NCI-H526 (cell line): ENCODE measurements at places on chromosomes 1 and 21.

GRCh38 chr1:19045898-19046880 lies 89.7 kb upstream of the IFFO2 start:
- DNase-seq, result no peak

GRCh38 chr1:84944767-84945486 lies 51.9 kb upstream of the LPAR3 start:
- peak; percentile 88 for DNase-seq

DNA sequence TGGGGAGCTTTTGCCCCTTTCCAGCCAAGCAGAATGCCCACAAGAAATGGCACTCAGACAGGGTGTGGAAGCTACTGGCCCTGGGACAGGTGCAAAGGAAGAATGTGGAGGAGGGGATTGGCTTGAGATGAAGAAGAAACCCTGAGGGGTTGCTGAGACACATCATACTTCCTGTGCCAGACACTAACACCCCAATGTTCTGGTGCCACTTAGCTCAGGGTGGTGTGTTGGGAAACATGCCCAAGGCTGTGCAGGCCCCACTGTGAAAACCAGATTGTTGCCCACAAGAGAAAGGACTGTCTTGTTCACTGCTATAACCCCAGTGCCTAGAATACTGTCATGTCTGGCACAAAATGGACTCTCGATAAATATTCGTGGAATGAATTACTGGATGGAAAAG lies 9.9 kb upstream of the PAQR6 start:
- no peak for DNase-seq

- no peak for DNase-seq
These were observed 94.0 kb downstream of the PCP4 start for GRCh38 chr21:39961251-39961650.

GRCh38 chr1:37995751-37996345 lies 6.0 kb upstream of the SF3A3 start:
- peak; percentile 50 for DNase-seq

DNA sequence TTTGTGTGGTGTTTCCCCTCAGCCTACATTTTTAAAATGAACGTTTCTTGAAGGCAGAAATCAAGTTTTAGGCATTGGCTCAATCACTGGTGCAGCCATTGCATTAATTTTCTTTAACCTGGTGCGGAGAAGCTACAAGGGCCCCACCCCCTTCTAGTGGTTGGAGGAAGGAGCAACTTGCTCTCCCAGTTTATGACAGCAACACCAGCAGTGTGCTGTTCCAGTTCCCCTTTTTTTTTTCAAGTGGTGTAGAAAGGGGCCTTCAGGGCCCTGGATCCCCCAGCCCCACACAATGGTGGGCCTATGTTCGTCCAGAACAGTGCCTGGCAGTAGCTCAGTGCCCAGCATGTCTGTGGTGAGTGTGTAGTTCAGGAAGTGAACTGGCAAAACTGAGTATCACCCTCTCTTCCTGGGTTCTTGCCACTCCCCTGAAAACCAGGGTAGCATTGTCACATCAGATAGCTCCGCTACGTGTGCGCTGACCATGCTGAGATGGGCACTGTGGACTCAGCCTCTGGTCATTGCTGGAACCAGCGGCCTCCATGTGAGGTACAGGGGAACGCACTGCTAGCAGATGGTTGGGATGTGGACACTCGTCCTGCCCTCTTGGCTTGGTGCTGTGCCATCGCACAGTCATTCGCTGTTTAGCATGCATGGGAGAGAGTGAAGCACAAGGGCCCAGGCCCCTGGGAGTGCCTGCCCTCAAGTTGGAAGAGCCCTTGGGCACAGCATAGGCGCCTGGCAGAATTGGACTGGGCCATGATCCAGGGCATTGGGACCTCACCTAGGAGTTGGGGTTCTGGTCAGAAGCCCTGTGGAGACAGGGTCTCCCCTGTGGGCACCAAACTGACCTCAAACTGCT lies 7.2 kb downstream of the ARF1 start:
- no peak for DNase-seq

GRCh38 chr1:70499695-70500094 lies 88.6 kb downstream of the CTH start:
- no peak for DNase-seq

DNA sequence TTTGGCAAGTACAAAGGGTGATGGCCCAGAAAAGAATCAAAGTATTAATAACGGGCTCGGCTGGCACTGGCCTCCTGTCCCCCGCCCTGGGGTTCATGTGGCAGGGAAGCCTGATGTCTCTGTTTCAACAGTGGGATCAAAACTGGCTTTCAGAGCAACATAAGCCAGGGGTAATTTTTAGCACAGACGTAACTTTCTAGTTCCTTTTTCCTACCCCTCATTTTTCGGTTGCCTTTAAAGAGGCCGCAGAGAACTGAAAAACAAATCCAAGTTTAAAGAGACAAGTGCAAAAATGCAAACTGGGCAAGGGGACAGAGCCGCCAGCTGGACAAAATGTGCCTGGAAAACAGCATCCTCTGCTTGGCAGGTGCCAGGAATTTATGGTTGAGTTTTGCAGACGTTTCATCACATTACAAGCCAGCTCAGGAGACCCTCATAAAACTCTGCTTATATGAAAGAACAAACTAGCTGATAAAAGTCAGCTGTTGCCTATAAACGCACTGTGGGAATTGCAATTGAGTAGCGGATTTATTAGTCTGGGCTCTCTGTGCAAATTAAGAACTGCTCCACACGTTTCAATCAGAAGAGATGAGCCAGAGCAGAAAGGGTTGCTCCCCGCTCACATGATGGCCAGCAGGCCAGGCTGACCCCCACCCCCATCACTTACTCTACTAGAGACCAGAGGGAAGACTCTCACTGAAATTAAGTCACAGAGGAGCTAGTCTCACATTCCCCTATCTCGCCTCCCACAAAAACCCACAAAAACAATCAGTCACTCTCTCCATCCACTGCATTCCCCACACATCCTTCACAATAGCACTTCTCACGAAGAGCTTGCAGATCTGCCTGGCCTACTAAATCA lies 15.8 kb upstream of the CDCA8 start:
- no peak for DNase-seq

DNA sequence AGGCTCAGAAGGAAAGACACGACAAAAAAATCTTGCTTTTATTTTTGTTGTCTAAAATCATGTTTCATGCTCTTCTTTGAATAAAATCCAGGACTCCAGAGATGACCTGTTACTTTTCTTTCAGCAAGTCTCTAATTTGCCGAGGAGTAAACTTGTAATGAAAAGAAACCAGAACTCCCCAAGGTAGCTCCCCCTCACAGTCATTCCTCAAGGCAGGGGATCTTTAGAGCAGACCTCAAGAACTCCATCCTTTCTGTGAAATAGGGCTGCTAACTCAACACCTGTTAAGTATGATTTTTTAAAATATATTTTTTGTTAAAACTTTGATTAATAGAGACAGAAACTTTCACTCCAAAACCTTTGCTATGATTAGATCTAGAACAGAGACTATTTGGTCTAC lies 82.7 kb upstream of the ABCD3 start:
- no peak for DNase-seq

DNA sequence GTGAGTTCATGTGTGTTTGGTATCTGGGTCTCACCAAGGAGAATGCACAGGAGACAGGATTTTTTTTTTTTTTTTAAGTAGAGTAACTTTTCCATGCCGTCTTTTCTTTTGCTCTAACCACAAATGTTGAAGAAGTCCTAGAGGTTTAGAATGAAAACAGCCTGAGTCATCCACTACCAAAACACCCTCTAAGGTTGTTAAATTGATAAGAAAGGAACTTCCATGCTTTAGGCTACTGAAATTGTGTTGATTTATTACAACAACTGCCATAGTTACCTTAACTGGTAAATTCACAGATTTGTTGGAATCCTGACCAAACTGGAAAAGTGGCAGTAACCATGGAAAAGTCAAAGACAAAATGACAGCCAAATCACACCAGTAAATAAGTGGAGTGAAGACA lies 375.6 kb downstream of the AMY1C start:
- no peak for DNase-seq

- peak; percentile 47 for DNase-seq
These were observed 23.2 kb downstream of the INSL5 start for GRCh38 chr1:66777831-66778230.

DNA sequence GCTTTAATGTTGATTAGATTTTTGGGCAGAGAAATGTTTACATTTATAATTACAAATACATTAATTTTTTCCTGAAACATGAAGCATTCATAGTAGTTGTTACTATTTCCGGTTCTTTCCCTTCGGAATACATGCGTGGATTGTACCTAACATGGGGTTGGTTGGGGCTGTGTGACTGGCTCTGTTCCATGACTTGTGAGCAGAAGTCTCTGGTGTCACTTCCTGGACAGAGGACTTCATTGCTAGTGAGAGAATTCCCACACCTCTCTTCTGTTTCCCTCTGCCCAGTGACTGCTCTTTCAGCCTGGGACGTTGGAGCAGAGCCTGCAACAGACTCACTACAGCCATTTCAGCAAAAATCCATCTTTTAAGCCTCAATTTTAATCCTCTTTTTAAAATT lies 231.4 kb downstream of the GRIK1 start:
- DNase-seq, result no peak

GRCh38 chr21:27154451-27155129 lies 187.7 kb upstream of the ADAMTS5 start:
- no peak for DNase-seq

GRCh38 chr1:154863315-154864174 lies 6.5 kb downstream of the KCNN3 start:
- DNase-seq, result peak; percentile 86

GRCh38 chr1:48036710-48037355 lies 39.6 kb upstream of the TRABD2B start:
- no peak for DNase-seq

GRCh38 chr1:118183586-118183985 lies 1.4 kb downstream of the SPAG17 start:
- DNase-seq, result no peak

DNA sequence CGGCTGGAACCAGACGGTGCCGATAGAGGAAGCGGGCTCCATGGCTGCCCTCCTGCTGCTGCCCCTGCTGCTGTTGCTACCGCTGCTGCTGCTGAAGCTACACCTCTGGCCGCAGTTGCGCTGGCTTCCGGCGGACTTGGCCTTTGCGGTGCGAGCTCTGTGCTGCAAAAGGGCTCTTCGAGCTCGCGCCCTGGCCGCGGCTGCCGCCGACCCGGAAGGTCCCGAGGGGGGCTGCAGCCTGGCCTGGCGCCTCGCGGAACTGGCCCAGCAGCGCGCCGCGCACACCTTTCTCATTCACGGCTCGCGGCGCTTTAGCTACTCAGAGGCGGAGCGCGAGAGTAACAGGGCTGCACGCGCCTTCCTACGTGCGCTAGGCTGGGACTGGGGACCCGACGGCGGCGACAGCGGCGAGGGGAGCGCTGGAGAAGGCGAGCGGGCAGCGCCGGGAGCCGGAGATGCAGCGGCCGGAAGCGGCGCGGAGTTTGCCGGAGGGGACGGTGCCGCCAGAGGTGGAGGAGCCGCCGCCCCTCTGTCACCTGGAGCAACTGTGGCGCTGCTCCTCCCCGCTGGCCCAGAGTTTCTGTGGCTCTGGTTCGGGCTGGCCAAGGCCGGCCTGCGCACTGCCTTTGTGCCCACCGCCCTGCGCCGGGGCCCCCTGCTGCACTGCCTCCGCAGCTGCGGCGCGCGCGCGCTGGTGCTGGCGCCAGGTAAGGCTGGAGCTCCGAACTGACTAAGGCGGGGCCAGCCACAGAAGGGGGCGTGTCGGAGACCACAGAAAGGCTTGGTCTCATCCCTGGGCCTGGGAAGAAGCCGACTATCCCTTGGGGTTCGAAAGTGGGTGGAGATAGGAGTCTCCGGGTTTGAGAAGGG lies 486 bp downstream of the SLC27A3 start:
- peak; percentile 92 for DNase-seq

DNA sequence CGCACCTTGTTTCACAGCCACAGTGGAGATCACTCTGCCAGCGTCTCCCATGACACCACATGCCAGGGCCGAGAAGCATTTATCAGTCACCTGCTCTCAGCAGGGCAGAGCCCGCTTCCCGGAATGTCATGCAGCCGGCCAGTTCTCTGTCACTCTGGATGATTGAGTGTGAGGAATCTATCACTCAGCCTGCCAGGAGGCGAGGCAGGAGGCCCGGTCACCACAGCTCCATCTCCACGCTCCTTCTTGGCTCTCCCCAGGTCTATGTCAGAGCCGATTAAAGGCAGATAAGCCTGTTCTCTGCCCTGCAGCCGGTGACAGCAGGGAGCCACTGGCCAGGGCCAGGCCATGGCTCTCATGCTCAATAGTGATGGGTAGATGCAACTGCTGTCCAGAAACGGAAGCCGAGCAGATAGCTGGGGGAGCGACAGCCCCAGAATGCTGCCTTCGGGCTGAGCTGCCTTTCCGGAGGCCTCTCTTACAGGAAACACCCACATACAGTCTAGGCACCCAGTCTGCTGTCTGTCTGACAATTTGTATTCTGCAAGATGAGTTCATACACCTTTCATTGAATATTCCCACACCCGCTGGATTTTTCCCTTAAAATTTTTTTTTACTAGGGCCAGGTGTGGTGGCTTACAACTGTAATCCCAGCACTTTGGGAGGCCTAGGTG lies 64.1 kb downstream of the ACTL8 start:
- DNase-seq, result no peak

- DNase-seq, result no peak
These were observed 704 bp downstream of the ALG6 start for GRCh38 chr1:63368131-63368530.

- peak; percentile 70 for DNase-seq
These were observed 19.9 kb upstream of the PPP1R15B start for GRCh38 chr1:204431310-204432184.

- no peak for DNase-seq
These were observed 22.3 kb downstream of the STYXL2 start for GRCh38 chr1:167116174-167116573.

- peak; percentile 59 for DNase-seq
These were observed 86.3 kb downstream of the ACBD6 start for GRCh38 chr1:180415985-180416633.

DNA sequence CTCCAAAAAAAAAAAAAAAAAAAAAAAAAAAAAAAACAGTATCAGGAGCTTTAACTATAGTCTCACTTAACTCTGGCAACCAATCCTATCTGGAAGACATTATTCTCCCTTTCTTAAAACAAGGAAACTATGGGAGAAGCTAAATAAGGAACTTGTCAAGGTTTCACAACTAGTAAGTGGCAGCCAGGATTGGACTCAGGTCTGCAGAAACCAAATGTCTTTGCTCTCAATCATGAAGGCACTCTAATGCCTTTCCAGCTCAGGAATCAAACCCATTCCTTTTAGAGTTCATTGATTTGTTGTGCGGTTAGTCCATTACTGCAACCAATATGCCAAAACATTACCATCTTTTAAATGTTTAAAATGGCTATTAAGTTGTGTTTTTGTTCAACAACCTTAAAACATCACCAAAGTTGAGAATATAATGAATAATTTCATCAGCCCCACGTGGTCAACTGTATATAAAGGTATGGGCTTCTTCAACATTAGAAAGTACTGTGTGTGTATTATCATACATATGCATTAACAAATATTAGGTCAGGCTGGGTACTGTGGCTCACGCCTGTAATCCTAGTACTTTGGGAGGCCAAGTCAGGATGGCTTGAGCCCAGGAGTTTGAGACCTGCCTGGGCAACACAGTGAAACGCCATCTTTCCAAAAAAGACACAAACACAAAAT lies 1.5 kb downstream of the EPRS1 start:
- DNase-seq, result no peak

GRCh38 chr1:93346421-93346993 lies 800 bp downstream of the DR1 start:
- DNase-seq, result peak; percentile 69

GRCh38 chr1:38076038-38076437 lies 29.4 kb upstream of the POU3F1 start:
- DNase-seq, result no peak

GRCh38 chr1:109898842-109899241 lies 11.8 kb upstream of the CSF1 start:
- no peak for DNase-seq

GRCh38 chr1:94607398-94607797 lies 65.8 kb upstream of the F3 start:
- DNase-seq, result no peak

GRCh38 chr1:19088717-19089442 lies 121.2 kb downstream of the UBR4 start:
- DNase-seq, result no peak
